Cerebellar nuclear complex (tissue), 1 donor: ENCODE measurements at places on chromosomes 6 and 20.

DNA sequence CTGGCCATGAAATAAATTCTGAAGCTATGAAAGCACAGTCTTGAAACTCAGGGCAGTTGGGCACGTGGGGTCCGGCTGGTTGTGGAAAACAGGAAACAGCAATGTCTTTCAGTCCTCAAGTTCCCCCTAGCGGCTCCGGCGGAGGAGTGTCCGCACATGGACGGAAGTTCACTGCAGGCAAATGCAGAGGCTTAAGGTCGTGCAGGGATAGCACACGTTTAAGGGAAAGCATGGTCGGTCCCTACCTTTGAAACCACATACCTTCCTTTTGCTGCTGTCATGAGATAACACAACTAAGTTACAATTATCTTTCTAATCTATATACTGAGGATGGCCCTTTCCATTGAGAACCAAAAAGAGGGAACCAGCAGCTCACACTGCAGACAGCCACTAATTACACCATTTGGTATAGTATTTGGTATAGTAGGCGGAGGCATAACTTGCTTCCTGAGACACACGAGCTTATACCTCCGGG, 52.6 kb upstream of the NFATC2 start:
- peak; percentile 67 for DNase-seq

GRCh38 chr20:18532626-18533025, 24.9 kb downstream of the SEC23B start:
- DNase-seq, result no peak

GRCh38 chr6:109867009-109867969, 110.8 kb upstream of the GPR6 start:
- DNase-seq, result peak; percentile 22

DNA sequence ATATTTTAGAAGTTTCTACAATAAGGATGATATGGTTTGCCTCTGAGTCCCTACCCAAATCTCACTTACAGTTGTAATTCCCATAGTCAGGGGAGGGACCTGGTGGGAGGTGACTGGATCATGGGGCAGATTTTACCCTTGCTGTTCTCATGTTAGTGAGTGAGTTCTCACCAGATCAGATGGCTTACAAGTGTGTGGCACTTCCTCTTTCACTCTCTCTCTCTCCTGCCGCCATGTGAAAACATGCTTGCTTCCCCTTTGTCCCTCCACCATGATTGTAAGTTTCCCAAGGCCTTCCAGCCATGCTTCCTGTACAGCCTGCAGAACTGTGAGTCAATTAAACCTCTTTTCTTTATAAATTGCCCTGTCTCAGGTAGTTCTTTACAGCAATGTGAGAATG, 527.5 kb upstream of the ID4 start:
- DNase-seq, result no peak

GRCh38 chr20:53748821-53749421, 155.3 kb upstream of the ZNF217 start:
- DNase-seq, result no peak

DNA sequence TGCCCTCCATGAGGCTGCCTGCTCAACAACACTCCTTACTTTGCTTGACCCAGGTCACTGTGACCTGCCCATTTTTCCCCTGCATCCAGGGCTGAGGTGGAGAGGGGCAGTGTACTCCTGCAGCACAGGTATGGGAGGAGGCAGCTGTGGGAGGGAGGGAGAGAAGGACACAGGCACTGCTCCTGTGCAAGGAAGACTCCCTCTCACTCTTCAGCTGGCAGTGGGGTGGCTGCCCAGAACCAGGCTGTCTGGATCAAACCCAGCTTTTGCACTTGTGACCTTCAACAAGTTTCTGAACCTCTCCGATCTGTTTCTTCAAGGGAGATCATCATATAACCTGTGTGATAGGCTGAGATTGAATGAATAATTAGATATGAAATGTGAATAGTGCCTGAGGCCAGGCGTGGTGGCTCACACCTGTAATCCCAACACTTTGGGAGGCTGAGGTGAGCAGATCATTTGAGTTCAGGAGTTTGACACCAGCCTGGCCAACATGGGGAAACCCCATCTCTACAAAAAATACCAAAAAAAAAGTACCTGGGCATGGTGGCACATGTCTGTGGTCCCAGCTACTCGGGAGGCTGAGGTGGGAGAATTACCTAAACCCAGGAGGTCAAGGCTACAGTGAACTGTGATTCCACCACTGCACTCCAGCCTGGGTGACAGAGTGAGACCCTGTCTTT, 14.1 kb downstream of the TGIF2 start:
- DNase-seq, result no peak

DNA sequence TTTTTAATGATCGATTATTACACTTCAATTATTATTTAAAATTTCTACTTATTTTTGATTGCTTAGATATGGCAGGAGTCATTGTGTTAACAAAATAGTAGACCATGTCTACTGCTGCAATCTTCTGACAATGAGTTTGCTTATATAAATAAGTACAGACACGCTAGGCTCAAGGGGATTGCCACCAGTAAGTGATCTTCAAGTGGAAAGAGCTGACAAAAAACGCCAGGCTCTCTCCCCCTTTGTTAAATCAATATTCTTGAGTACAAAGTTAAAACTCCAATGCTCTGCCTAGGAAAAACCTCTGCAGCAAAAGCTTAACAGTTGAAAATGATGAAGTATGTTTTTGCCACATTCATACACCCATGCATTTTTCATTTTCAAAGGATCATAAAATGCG, 738.1 kb downstream of the HDGFL1 start:
- no peak for DNase-seq

DNA sequence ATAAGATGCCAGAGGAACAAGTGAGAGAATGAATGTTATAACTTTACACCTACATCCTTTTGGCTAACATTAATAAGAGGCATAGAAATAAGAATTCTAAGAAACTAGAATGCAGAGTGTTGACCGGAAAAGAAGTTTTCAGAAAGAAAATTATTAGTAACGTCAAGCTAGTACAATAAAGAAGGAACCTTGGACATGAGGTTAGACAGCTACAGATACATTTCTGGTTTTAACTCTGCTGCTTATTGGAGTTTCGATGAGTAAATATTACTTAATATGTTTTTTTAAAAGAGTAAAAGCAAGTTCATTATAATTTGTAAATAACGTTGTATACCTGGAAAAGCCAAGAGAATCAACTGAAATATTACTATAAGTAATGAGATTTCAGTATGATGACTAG, 22.7 kb downstream of the TAB2 start:
- DNase-seq, result no peak

GRCh38 chr6:134734312-134734869, 215.5 kb downstream of the ALDH8A1 start:
- no peak for DNase-seq

DNA sequence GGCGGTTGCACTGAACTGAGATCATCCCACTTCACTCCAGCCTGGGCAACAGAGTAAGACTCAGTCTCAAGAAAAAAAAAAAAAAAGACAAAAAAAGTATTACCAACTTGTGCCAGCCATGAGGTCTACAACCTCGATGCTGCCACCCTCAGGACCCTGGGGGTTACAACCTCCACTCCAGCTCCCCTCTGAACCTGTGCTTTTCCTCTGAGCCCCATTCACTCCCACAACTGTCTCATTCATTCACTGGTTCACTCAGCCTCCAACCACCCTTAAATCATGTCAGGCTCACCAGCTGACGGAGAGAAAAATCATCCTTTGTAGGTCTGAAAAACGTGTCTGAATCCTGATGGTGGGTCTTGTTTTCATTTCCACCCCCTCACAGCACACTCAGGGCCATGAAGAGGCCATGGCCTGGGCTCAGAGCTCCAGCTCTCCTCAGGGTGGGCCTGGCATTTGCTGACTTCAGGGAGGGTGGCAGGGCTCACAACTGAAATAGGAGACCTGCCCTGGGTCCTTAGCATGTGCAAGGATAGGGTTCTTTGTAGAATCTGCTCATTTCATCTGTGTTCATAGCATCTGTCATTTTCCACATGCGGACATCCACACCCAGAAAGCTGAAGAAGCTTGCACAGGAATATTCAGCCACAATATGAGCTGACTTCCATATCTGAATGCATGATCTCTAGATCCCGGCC, 1.9 kb upstream of the ULBP1 start:
- DNase-seq, result no peak

DNA sequence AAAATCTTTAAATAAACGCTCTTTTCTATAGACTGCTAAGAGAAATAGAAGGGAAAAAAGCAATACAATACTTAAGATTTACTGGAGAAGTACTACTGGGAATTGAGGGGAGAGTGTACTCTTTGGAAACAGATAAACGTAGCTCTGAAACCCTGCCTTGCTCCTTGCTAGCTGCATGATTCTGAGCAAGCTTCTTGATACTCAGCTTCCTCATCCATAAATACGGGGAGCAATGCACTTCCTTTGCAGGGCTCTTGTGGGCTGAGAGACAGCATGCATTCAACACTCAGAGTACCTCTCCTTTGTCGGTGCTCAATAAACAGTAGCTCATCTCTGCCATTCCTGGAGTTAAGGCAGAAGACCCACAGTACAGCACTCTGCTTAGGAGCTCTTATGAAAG, 159.7 kb downstream of the BTBD9 start:
- no peak for DNase-seq

- DNase-seq, result no peak
Measured at GRCh38 chr20:10077081-10077471, 42.3 kb downstream of the ANKEF1 start.

- no peak for DNase-seq
Measured at GRCh38 chr20:9551808-9552550, 37.6 kb downstream of the LAMP5 start.

DNA sequence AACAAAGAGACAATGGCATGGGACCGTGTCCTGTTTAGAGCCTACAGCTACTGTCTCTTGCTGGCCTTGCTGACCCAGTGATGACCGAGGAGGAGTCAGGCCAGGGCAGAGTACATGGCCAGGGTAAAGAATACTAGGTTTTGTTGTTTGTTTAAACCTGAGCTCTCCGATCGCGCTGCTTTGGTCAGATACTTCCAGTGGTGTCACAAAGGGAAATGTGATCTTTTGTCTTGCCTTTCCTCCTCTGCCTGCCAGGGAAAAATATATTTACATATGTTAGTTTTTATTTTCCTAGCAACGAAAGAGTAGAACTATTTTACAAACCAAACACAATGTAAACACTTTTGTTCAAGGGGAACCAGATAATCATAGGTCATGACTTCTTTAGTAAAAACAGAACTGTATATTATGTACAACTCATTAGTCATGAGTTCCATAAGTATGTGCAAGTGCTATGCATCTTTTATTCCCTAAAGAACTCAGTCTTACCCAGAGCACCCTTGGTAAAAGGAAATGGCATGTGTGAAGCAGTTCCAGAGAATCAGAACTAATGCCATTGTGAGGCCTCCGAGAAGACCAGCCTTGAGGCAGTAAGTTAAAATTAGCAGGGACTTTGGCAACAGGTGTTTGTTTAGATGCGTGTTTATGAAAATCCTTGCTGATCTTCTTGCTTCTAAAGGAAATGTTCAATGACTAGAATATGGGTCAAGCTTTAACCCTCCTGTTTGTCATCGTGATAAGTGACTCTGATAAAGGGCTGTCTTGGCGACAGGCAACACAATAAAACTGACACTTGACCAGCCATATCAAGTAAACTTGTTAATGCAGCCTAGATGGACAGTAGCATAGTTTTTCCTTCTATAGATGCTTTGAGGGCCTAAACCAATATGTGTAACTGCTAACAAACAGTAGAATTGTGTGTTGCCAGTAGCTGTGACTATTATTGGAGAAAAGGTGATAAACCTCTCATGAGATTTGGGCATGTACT, 204.6 kb downstream of the NKAIN2 start:
- no peak for DNase-seq

- DNase-seq, result no peak
Measured at GRCh38 chr6:162854734-162855191, 127.0 kb downstream of the PACRG start.

GRCh38 chr6:39347906-39348585, 25.5 kb upstream of the KCNK16 start:
- no peak for DNase-seq

- no peak for DNase-seq
Measured at GRCh38 chr6:7016226-7016625, 91.5 kb upstream of the RREB1 start.

- DNase-seq, result no peak
Measured at GRCh38 chr6:166924531-166924930, 31.8 kb downstream of the RNASET2 start.

- DNase-seq, result no peak
Measured at GRCh38 chr20:32509639-32510066, 75.5 kb downstream of the NOL4L start.
